Stimulated activated CD8-positive, alpha-beta memory T cell treated with anti-CD3 and anti-CD28 coated beads, Interleukin-4, amount 100 ng/mL, for 1 hour (primary cell): ENCODE measurements at places on chromosomes 6 and 20.

DNA sequence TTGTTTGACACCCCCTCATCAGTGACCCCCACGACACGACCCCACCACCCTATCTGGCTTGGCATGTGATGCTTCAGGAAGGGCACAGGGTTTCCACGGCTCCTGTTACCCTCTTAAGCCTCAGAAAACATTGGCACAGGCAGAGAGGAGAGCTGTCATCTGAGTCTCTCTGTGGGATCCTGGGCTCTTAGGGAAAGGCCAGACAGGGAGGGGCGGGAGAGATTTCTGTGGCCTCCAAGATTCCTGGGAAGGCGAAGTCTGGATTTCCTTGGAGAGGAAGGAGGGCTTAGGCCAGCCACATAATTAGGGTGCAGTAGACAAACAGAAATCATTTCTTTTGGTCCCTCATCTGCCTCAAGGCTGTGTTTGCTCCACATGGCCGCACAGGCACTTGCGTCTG, 191.6 kb upstream of the SNX9 start:
- no peak for DNase-seq

GRCh38 chr6:117448732-117449485, 23.2 kb upstream of the ROS1 start:
- no peak for DNase-seq

- DNase-seq, result no peak
Observed at GRCh38 chr6:143059663-143060353, 881 bp upstream of the AIG1 start.

DNA sequence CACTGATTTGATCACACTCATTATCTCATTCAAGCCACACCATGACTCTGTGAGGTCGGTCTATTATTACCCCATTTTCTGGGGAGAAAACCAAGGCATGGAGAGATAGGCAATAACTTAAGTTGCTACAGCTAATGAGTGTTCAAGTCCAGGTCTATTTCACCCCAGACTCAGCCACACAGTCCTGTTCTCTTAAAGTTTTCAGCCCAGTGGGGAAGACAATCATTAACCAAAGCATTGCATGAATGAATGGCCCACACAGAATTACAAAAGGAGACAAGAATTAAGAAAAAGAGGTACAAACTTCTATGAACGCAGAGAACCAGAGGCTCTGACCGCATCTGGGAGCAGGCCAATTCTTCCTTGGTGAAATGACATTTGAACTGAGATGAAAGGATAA, 7.1 kb downstream of the BPI start:
- no peak for DNase-seq

GRCh38 chr6:143596866-143597265, 80.9 kb upstream of the PHACTR2 start:
- no peak for DNase-seq

- DNase-seq, result no peak
Observed at GRCh38 chr6:139581485-139581865, 207.0 kb upstream of the CITED2 start.

- no peak for DNase-seq
Observed at GRCh38 chr20:46512943-46513844, at the start of gene ZNF334. ZNF334 (minus strand) TSS chr20:46513559; CDS start chr20:46512102, 1,457 bp downstream.

DNA sequence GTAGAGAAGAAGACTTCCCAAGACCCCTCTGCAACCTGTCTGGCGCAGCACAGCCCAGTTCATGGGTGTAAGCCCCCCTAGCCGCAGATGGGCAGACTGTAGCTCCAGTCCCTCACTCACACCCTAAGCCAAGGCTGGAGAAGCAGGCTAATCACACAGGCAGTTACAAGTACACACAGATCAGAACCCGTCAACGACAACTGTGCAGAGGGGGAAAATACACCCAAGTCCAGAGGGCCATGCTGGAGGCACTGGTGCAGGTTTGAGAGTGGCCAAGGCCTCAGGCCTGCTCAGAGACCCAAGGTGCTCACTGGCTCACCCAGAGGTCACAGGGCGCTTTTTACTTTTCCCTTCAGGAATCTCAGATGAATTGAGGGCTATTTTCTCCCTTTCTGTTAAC, 106.1 kb downstream of the NOL4L start:
- DNase-seq, result no peak

- no peak for DNase-seq
Observed at GRCh38 chr6:140230282-140230681, 855.8 kb upstream of the CITED2 start.

- DNase-seq, result no peak
Observed at GRCh38 chr6:141510803-141511202, 621.9 kb upstream of the GJE1 start.

DNA sequence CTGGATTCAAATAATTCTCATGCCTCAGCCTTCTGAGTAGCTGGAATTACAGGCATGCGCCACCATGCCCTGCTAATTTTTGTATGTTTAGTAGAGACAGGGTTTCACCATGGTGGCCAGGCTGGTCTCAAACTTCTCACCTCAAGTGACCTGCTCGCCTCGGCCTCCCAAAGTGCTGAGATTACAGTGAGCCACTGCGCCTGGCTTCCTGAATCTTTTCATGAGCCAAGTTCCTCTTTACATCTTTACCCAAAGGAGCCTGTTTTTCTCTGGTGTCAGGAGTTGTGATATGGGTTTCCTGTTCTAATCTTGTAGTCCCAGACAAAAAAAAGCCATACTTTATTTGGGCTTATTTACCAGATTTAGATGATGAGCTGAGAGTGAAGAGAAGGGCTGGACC, 34.4 kb downstream of the PCNA start:
- DNase-seq, result no peak

DNA sequence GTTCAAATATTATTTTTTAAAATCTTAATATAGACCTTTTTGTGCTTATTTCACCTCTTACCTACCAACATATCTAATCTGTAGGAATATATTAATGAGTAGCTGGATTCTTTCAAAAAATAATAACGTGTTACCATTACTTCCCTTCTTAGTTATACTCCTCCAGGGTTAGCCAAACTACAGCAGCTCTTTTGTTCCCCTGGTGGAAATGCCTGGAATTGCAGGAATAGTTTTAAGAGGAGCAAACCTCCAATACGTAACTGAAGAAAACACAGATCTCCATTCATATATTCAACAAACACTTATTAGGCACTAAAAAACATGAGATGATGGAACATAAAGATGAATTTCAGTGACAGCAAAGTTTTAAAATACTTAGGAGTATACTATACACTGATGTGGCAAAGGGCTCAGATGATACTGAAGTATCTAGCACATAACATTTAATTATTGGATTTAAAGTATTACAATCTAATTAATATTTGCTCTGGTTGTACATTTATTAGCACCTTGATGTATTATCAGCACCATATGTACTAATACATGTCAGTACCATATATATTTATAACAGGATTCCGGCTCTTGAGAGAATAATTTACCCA, 78.3 kb downstream of the TBX18 start:
- DNase-seq, result no peak

GRCh38 chr6:15715851-15716250, 53.0 kb upstream of the DTNBP1 start:
- no peak for DNase-seq

- no peak for DNase-seq
Observed at GRCh38 chr6:142321451-142321850, 19.6 kb downstream of the ADGRG6 start.

- no peak for DNase-seq
Observed at GRCh38 chr20:40335437-40335836, 353.6 kb downstream of the MAFB start.

DNA sequence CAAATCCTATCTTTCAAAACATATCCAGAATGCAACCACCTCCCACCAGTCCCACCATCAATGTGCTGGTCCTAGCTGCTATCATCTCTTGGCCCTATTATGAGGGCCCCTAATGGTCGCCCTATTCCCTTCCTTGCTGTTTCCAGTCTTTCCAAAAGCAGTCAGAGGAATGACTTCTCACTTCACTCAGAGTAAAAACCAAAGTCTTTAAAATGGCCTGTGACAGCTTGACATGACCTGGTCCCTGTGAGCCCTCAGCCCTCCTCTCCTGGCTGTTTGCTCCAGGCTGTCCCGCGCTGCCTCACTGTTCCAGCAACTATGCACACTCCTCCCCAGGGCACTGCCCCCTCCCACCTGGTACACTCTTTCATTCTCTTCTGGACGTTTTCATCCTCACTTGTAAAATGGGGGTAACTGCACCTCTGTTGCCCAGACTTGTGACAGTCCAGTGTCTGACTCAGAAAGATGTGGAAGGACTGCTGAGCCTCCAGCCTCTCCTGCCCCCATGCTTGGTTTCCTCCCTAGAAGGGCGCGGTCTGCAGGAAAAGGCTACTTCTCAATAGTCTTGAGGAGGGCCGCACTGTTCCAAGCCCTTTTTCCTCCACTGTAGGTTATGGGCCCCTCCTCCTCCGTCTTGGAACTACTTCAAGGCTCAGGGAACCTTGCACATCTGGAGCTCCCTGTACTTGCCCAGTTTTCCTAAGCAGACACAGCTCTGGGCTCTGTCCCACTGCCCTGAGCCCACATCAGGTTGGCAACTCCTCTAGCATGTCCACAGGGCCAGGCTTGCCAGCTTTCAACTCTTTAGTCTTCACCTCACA, 64.7 kb downstream of the MYH7B start:
- DNase-seq, result no peak

- DNase-seq, result no peak
Observed at GRCh38 chr20:43408848-43409576, 48.7 kb upstream of the SRSF6 start.

DNA sequence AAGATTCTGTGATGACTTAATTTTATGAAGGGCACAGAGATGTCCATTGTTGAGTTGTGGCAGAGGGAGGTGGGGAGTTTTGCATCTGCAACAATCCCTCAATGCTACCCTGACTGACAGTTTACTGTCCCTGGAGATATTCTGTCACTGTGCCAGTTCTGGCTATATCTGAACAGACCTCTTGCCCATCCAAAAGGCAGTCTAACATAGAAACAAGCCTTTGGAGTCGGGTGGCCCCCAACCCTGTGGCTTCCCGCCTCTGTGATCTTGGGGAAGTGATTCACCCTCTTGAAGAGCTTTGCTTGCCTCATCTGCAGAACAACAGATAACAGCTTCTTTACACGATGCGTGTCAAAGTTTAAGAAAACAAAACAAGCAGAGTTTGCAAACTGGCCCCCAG, 3.8 kb upstream of the E2F1 start:
- no peak for DNase-seq

GRCh38 chr6:164832410-164832809, 477.0 kb downstream of the C6orf118 start:
- DNase-seq, result no peak

- DNase-seq, result no peak
Observed at GRCh38 chr6:9131616-9132015, 696.3 kb upstream of the SLC35B3 start.

GRCh38 chr6:40353967-40354452, 233.2 kb downstream of the LRFN2 start:
- no peak for DNase-seq

GRCh38 chr6:37308069-37308815, 45.5 kb upstream of the RNF8 start:
- DNase-seq, result no peak

GRCh38 chr20:50821994-50822393, 27.1 kb downstream of the BCAS4 start:
- no peak for DNase-seq

DNA sequence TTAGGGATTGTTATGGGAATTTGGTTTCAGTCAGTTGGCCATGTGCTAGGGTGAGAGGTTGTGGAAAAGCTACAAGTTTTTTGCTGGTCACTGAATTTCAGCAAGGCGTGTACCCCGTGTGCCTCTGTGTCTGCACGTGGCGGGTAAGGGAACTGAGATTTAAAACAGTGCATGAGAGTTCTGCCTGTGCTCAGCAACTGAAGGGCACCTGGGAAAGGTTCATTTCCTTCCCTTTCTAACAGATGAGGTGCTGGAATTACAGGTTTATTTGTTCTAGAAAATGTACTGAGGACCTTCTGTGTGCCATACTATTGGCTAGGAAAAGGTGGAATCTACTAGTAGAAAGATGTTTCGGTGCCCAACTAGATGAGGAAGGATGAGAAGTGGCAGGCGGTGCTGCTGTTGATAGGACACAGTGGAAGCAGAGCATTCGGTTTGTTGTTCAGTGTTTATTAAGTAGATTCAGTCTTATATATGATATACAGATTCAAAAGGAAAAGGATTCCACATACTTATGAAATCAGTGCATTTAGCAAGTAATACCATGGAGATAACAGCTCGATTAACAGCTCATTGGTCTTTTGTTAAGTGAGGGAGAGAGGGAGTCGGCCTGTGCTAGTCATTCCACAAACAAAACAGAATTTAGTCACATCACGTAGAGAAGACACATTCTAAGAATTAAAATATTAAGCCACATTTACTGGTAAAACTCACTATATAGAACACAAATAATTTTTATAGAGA, 84.7 kb downstream of the ASXL1 start:
- DNase-seq, result no peak

- DNase-seq, result no peak
Observed at GRCh38 chr6:168506460-168506859, 65.5 kb downstream of the SMOC2 start.

GRCh38 chr6:106194949-106195921, 109.1 kb downstream of the PRDM1 start:
- DNase-seq, result no peak

DNA sequence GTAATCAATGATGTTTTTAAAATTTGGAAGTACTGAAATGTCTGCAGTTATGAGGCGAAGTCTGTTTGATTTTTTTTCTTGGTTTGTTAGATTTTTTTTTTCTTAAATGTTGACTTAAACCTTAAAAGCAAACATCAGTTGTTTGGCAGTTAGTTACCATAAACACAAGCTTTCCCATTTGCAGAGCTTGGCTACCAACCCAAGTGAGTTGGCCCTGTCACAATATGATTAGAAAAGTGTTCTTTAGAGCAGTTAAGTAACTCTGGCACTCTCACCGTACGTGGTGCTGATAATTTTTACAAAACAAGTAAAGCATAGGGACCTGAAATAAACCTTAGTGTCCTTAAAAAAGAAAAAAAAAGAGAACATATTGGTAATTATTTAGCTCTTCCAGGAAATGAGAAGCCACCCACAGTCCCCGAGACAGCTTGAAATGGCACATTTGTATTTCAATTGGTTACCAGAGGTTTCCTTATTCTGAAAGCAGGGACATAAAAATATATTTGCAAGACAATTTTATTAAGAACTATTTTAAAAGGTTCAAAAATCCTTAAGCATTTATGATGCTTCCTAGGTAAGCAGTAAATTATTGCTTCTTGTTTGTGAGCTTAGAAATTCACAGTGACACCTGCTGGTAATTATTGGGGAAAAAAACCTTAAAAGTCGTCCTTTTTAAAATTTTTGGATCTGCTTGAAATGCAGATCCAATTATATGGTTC, 3.9 kb downstream of the HEY2 start:
- DNase-seq, result no peak

- DNase-seq, result no peak
Observed at GRCh38 chr20:51354769-51355319, 187.7 kb downstream of the NFATC2 start.
